ENCODE measurements at places on chromosomes 16 and 17.

DNA sequence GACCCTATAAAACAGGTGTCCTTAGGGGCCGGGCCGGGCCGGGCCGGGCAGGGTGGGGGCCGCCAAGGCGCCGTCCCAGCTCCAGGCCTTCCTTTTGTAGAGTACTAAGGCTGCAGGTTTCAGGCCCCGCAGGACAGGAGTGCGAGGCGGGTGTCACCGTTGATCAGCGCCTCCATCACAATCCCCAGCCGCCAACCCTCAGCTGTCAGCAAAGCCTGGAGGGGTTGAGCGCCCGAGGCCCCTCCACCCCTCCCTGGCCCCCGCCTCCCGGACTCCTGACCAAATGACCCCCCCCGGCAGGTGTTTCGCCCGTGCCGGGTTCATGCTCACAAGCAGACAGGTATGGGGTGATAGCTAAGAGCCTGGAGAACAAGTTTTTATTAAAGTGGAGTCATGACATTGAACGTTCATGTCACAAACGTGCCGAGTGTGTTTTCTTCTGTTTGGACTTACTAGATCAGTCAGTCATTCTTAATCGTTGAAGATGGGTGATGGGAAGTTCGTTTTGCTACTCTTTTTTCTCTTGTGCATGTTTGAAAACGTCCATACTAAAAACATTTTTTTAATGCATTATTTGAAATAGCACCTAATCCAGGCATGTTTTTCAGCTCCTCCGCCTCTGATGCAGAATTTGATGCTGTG is 534 bp downstream of the ARL2BP start:
- DNase-seq = no peak

DNA sequence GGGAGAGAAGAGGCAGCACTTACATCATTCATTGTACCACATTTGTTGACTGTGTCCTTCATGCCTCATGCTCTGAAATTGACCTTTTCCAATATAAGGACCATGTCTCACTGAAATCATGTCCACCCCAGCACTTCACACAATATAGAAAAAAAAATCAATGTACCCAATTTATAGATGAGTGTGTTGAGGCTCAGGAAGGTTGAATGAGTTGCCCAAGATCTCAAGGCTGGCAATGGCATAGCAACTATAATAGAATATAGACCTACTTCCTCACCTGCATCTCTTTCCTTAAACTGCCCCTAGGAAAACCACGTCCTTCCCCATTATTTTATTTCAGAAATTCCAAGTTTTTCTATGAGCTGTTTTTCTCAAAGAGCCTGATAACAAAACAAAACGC is 912 bp upstream of the VAT1L start:
- DNase-seq = no peak

DNA sequence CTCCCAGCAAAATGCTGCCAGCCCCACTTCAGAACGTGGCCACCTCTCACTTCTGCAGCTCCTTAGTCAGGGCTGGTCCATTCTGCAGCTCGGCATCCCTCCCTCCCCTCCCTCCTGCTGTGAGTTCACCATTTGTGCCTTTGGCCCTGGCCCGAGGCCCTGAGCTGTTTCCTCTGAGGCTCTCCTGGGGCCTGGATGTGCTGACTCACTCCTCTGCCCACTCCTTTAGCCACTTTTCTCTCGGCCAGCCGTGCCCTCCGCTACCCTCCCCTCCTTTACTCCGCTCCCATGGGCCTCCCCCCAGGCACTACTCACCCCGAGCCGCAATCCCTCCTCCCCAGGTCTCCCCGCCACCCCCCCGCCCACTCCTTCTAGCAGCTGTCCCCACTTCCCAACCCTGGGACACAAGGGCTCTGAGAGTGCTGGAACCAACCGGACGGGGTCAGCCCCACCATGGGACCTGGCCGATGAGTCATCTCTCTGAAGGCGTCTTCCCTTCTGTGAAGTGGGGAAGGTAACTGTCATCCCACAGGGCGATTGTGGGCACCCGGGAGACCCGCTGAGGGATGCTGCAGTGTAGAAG is 11.5 kb downstream of the KCNG4 start:
- DNase-seq = no peak

DNA sequence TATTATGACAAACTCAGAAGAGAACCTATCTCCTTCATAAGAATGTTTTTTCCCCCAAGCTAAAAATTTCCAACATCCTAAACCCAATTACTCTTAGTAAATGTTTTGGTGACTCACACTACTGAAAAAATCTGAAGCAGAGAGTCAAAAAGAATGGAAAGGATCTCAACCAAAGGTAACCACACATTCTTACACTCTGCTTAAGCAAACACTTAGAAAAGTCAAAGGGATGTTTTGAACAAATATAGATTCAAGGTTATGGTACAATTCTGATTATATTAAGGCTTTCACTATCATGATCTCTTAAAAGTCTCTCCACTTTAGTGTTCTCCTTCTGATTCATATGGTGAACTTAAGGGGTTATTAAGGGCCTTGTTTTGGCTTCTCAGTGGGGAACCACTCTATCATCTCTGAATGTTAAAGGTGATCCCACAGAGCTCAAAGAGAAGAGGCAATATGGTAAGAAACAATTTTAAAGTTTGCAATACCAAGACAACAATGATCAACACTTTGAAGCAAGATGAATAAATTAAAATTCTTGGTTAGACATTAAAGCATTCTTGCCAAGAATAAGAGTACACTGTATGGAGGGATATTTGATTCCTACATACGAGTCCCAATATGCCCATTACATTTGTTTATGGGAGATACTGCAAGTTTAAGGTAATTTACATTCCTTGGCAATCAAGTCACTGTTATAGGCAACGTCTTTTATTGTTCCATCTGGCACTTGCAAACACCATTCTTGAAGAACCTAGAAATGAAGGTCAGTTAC is 69.2 kb downstream of the CDC27 start:
- no peak for DNase-seq
